Erythroblast (primary cell): ENCODE measurements at places on chromosomes 4 and X.

- no peak for DNase-seq
These were observed 15.1 kb downstream of the DGKQ start for GRCh38 chr4:958314-958665.

- DNase-seq = no peak
These were observed 151.2 kb upstream of the KLF3 start for GRCh38 chr4:38512840-38513239.

GRCh38 chr4:88110826-88111225 lies 47.6 kb downstream of the ABCG2 start:
- no peak for DNase-seq

- DNase-seq = no peak
These were observed 6.3 kb upstream of the HAUS3 start for GRCh38 chr4:2248044-2248780.

GRCh38 chr4:113564493-113564892 lies 197.0 kb downstream of the CAMK2D start:
- DNase-seq = no peak

GRCh38 chr4:128155231-128155855 lies 94.2 kb downstream of the LARP1B start:
- no peak for DNase-seq

DNA sequence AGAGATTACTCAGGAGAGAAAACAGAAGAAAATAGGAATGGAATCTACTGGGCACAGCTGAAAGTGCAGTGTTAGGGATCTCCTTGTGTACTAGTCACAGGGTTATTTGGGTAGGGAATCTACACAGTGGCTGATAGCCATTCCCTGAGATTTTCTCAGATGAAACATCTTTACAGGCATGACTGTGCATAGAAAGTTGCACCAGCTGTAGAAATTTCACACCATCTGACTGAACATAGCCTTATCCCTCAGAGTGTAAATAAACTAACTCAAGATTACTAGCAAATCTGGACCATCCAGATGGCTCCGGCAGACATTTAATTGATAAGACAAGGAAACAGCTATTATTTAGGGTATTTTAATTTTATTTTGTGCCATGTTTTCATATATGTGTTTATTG lies 2053.5 kb upstream of the TENM3 start:
- no peak for DNase-seq
